A673 (cell line): ENCODE measurements at places on chromosomes 6 and 20.
A peak's percentile ranks its signal among the peaks of the same experiment; 100 is the strongest.

DNA sequence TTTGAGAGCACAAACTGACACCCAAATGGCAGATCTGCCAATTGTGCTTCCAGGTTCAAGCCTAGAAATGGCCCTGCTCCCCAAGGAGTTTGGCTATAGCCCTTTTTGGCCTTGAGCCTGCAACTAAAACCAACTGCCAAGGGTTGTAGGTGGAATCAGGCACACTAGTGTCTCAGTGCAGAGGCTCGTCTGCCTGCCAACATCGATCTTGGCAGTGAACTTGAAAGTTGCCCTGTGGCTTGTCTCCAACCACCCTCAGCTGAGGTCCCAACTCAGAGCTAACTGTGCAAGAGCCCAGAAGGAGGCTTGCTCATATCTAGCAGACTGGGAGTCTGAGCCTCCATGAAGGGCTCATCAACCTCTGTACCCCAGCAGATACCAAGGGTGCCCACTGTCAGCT is 92.7 kb upstream of the GLP1R start:
- DNase-seq: no peak

- DNase-seq: peak; percentile 42
Measured at GRCh38 chr6:28490205-28490890, 25.2 kb downstream of the GPX6 start.

- no peak for DNase-seq
Measured at GRCh38 chr6:156413154-156413553, 364.0 kb upstream of the ARID1B start.

- peak; percentile 50 for DNase-seq
Measured at GRCh38 chr20:63102721-63103375, 96.1 kb upstream of the BHLHE23 start.

- peak; percentile 12 for DNase-seq
Measured at GRCh38 chr20:986733-987355, 15.3 kb downstream of the RSPO4 start.

DNA sequence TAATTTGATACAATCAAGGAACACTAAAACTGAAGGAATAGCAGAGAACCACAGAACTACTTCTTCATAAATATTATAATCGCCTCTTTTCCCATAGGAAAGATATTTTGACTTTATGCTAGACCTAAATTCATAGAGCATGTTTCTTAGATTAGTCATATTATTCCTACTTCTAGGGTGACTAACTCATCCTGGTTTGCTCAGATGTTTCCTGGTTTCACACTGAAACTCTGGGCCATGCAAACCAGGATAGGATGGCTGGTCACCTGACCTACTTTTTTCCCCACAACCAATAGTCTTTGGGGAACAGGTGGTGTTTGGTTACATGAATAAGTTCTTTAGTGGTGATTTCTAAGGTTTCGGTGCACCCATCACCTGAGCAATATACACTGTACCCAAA is 42.8 kb downstream of the MMS22L start:
- no peak for DNase-seq

GRCh38 chr20:23133560-23133998 is 47.5 kb upstream of the CD93 start:
- no peak for DNase-seq

DNA sequence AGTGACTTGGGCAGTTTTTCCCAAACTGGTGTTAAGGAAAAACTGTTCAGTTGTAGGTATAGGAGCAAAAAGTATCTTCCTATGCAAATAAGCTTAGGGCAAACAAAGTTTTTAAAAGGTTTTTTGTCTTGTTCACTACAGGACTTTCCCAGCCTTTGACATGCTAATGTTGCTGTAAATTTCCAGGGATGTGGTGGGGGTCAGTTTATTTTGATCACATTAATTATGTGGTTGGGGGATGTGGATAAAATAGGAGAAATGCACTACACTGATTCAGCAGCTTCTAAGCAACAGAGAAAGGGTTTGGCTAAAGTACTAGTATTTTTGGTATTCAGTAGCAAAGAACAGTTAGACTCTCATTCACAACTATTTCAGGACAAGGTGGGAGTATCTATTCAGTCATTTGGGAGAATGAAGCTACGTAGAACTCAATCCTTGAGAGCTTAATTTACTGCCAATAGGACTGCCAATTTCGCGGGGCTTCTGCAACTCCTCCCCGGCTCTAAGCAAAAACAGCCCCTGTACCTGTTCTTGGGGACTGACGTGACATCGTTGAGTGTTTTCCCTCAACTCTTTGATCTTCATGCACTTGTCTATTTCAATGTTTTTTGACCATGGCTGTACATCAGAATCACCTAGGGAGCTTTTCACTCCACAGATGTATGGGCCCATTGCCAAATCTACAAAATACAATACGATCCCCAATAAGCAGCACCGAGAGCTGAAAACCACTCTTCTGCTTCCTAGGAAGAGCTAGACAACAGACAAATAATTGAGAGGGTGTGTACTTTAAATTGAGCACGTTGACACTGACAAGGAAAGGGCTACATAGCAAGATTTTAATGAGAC is 94.8 kb upstream of the NHSL1 start:
- no peak for DNase-seq

- DNase-seq: no peak
Measured at GRCh38 chr6:32855467-32856174, 1.6 kb downstream of the PSMB9 start.

GRCh38 chr6:27138837-27139755 is 108.4 kb upstream of the PRSS16 start:
- peak; percentile 83 for DNase-seq

DNA sequence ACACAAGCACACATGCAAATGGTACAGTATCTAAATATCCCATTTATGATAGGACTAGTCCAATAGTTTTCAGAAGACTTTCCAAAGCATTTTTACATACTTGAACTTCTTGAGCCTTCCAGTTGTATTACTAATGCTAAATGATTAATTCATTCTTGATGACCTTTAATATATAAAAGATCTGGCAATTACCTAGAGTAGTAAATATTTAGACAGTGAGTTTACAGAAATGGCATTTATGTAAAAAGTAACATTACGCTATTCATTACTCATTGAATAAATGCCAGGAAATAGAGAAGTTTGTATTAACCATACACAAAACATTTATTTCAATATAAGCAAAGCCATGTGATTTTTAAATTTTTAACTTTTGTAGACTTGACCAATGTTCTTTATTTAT is 158.8 kb downstream of the DST start:
- DNase-seq: no peak

GRCh38 chr20:63009045-63009961 is 2.5 kb upstream of the BHLHE23 start:
- DNase-seq: peak; percentile 83

DNA sequence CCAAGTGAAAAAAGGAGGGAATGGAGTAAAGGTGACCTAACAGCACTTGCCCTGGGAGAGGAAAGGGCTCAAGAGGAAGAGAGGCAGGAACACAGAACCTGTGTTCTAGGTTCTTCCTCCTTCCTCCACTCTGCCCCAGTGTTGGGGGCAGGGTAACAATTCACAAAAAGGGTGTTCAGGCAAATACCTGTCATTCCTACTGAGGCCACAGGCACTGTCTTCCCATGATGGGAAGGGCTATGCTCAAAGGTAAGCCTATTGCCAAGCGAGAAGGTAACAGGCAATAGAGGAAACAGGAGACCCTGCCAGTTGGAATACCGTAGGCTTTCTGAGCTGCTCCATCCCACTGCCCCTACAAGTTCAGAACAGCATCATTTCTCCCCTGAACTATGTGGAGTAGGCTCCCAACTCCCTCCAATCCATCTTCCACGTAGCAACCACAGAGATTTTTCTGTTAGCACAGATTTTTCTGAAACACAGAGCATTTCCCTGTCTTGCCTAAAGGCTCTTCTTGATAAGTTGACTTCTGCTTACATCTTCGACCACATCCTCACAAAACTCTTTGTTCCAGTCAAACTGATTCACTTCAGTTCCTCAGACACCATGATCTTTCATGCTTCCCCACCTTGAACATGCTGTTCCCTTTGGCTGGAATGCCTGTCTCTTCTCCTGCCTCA is 2.7 kb downstream of the AGPAT1 start:
- DNase-seq: no peak

GRCh38 chr6:7566617-7567173 is 23.3 kb upstream of the SNRNP48 start:
- no peak for DNase-seq

DNA sequence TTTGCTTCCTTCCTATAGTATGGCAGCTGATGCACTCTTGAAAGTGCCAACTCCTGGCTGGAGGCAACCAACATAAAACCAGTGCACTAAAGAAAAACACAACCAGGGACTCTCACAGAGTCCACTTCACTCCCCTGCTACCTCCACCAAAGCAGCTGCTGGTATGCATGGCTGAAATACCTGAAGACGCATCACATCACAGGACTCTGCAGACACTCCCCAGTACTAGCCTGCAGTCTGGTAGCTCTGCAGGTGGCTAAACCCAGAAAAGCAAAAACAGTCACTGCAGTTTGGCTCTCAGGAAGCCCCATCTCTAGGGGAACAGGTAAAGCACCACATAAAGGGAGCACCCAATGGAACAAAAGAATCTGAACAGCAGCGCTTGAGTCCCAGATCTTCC is 473.0 kb upstream of the SPTLC3 start:
- no peak for DNase-seq

DNA sequence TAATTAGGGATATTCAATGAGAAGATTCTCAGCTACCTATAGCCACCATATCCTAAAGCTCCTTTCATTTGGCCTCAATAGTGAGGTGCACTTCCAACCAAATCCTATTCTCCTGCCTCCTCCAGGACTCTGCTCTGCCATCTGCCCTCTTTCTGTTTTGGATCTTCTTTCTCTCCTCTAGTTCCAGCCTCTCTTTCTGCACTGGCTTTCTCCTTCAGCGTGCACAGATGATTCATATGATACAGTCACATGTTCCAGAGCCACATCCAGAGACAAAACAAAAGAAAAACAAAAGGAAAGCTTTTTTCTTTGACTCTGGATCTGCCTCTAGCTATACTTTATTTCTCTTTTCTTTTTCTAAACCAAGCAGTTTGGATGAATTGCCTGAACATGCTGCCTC is 531.9 kb upstream of the MAN1A1 start:
- no peak for DNase-seq

GRCh38 chr20:35699957-35700624 is 886 bp downstream of the ROMO1 start:
- no peak for DNase-seq

GRCh38 chr6:40689185-40689584 is 102.0 kb upstream of the LRFN2 start:
- no peak for DNase-seq

- no peak for DNase-seq
Measured at GRCh38 chr6:47455533-47456209, 21.9 kb upstream of the CD2AP start.

GRCh38 chr6:109690737-109691621 is at the start of the genes AK9 and FIG4:
AK9 (minus strand) TSS chr6:109691202; CDS start chr6:109675745, 15,457 bp downstream.
FIG4 (plus strand) TSS chr6:109691296; CDS start chr6:109691436, 140 bp downstream.
- peak; percentile 96 for DNase-seq

DNA sequence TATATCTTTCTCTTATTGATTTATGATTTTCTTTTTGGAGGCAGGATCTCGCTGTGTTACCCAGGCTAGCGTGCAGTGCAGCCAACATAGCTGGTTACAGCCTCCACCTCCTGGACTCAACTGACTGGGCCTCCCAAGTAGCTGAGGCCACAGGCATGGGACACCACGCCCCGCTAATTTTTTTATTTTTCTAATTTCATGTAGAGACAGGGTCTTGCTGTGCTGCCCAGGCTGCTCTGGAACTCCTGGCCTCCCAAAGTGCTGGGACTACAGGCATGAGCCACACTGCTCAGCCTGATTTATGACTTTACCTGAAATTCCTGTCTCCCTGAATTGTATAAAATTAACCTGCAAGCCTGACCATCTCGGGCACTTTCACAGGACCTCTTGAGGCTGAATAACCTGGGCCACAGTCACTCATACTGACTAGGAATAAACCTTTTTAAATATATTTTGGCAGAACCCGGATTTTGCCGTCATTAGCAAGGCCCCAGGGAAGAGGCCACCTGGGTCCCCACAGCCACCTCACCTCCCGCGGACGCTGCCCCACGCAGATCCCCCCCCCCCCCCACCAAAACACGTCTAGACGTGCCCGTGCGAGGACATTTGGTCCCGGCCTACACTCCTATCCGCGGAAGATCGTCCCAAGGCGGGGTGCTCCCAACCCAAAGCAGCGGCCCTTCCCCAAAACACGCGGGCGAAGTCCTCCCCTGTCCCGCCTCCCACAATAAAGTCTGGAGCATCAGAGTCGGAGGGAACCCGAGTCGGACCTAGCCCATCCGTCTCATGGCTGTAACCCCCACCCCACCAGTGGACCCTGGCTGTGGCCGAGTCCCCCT is 902 bp downstream of the ZNF337 start:
- peak; percentile 18 for DNase-seq

GRCh38 chr6:46012834-46013233 is 2.8 kb downstream of the CLIC5 start:
- DNase-seq: no peak

GRCh38 chr6:131331873-131332781 is 196.9 kb downstream of the AKAP7 start:
- DNase-seq: no peak

DNA sequence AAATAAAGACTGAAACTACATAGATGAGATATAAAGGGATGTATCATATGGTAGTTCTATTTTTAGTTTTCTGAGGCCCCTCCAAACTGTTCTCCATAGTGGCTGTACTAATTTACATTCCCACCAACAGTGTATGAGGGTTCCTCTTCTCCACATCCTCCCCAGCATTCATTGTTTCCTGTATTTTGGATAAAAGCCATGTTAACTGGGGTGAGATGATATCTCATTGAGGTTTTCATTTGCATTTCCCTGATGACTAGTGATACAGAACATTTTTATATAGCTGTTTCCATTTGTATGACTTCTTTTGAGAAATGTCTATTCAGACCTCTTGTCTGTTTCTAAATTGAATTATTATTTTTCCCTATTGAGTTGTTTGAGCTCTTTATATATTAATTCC is 229.3 kb downstream of the RFPL4B start:
- peak; percentile 43 for DNase-seq

DNA sequence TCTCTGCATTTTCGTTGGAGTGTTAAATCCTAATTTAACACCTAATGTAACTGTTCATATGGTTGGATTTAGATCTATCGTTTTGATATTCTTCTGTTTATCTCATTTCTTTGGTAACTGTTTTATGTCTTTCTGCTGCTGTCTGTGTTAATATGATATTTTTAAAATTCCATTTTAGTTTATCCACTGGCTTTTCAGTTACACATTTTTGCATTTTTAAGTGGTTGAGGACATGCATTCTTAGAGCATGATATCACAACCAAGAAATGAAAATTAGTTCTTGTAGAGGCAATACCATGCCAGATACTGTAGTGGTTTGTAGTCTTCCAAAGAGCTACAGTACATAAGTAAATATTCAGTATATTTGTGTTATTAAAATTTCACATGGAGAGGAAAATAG is 58.6 kb downstream of the LIN28B start:
- DNase-seq: peak; percentile 52
